Hepatocyte (in vitro differentiated cells): ENCODE measurements at places on chromosomes 6 and 20.

- no peak for DNase-seq
- no peak overlapping the region for H3K27ac ChIP-seq
- no peaks in the 10 kb centered on the region for H3K27me3 ChIP-seq
- peaks cover 30% of the 10 kb centered on the region for H3K4me1 ChIP-seq
- no peak overlapping the region for H3K4me3 ChIP-seq
Observed at GRCh38 chr6:21970569-21971300, 326.1 kb downstream of the PRL start.

DNA sequence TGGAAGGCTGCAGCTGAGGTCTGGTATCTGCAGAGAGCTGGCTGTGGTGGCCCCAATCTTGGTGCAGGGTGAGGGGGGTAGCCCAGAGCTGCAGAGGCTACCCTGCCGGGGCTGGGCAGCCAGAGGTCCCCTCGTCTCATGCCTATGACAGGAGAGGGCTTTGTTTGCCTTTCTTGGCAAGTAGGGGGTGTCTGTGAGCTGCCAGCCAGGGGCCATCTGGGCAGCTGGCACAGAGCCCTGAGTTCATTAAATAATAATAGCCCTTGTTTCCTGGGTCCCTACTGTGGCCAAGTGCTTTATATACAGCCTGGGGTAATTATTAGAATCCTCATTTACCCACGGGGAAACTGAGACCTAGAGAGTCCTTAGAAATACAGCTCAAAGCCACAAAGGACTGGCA, 66.6 kb downstream of the EZR start:
- DNase-seq: no peak
- no peaks in the 10 kb centered on the region for H3K36me3 ChIP-seq
- peaks cover 11% of the 10 kb centered on the region for H3K4me1 ChIP-seq
- H3K4me3 ChIP-seq: no peak overlapping the region
- H3K27ac ChIP-seq: peak overlapping the region; percentile 69

GRCh38 chr20:23362392-23363256, 642 bp downstream of the GZF1 start:
- peak overlapping the region; percentile 96 for H3K27ac ChIP-seq
- no peaks in the 10 kb centered on the region for H3K36me3 ChIP-seq
- H3K4me3 ChIP-seq: peak overlapping the region; percentile 57
- H3K4me1 ChIP-seq: peaks cover 24% of the 10 kb centered on the region

DNA sequence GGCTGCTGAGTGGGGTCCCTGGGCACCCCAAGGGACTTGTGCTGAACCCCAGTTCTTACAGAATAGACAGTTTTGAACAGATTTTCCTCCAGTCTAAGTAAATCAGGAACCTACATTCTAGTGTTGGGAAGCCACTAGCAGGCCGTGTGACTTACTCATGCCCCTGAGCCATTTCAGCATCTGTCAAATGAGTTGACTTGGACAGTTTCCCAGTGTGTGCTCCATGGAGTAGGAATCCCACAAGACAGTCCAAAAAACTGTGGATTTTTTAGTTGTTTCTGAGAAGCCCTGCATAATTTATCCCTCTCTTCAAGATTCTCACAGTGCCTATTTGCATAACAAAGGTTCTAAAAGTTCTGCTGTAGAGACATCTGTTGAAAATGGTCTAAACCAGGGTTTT, 2.1 kb downstream of the GABRR2 start:
- no peak overlapping the region for H3K4me3 ChIP-seq
- peak; percentile 39 for DNase-seq
- no peaks in the 10 kb centered on the region for H3K36me3 ChIP-seq
- peaks cover 27% of the 10 kb centered on the region for H3K4me1 ChIP-seq
- peak overlapping the region; percentile 71 for H3K27ac ChIP-seq

- peak overlapping the region; percentile 100 for H3K27ac ChIP-seq
- no peaks in the 10 kb centered on the region for H3K36me3 ChIP-seq
- no peak for DNase-seq
- no peak overlapping the region for H3K4me3 ChIP-seq
Observed at GRCh38 chr20:47350181-47350550, 6.3 kb downstream of the ZMYND8 start.

DNA sequence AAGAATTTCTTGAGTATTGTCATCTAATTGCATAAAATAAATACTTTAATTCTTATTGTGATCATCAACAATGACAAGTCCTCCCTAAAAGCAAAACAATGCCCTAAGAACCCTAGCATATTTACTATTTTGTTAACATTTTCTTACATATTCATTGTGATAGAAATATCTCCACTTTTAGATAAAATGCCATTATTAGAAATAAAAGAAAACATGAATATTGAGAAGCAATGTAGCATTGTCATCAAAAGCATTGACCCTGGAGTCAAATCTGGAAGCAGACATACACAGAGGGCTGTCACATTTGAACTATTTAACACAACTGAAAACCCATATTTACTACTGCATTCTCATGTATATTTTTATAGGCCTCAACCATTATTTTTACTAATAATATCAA, 257.7 kb downstream of the SYNE1 start:
- H3K4me3 ChIP-seq: peak overlapping the region; percentile 33
- peaks cover 4% of the 10 kb centered on the region for H3K4me1 ChIP-seq
- H3K27me3 ChIP-seq: no peaks in the 10 kb centered on the region
- no peak for DNase-seq
- H3K36me3 ChIP-seq: no peaks in the 10 kb centered on the region

- H3K27me3 ChIP-seq: no peaks in the 10 kb centered on the region
- DNase-seq: no peak
- H3K4me3 ChIP-seq: no peak overlapping the region
- H3K27ac ChIP-seq: no peak overlapping the region
Observed at GRCh38 chr6:152387091-152387490, 250.1 kb downstream of the SYNE1 start.

GRCh38 chr6:151352410-151353396, 38.7 kb downstream of the ZBTB2 start:
- H3K27me3 ChIP-seq: no peaks in the 10 kb centered on the region
- no peaks in the 10 kb centered on the region for H3K4me1 ChIP-seq
- H3K36me3 ChIP-seq: no peaks in the 10 kb centered on the region
- no peak overlapping the region for H3K4me3 ChIP-seq
- no peak for DNase-seq

DNA sequence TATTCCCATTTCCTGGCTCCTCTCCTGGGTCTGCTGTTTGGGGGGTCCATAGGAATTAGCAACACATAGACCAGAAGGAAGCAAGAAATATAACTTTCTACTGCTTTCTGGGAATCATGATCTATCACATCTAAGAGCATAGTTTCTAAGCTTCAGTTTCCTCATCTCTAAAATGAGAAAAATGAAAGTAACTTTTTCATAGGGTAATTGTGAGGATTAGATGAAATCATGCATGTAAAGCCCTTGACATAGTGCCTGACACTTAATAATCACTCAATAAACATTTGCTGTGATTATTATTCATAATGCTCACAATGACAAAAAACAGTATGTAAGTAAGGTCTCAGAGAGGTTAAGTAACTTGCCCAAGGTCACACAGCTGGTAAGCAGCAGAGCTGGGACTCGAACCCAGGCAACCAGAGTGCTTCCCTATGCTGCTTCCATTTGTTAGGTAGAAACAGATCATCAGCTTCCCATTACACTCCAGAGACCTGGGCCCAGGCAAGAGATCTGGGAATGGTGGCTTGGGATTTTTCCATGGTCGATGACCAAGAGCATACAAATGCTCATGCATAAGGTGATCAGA, 86.6 kb upstream of the MAFB start:
- H3K4me3 ChIP-seq: no peak overlapping the region
- H3K4me1 ChIP-seq: no peaks in the 10 kb centered on the region
- no peak for DNase-seq
- H3K27me3 ChIP-seq: peaks cover 3% of the 10 kb centered on the region
- no peaks in the 10 kb centered on the region for H3K36me3 ChIP-seq
- H3K27ac ChIP-seq: no peak overlapping the region

GRCh38 chr6:84042603-84043002, 9.0 kb downstream of the MRAP2 start:
- H3K4me1 ChIP-seq: no peaks in the 10 kb centered on the region
- H3K27ac ChIP-seq: no peak overlapping the region
- DNase-seq: no peak
- no peaks in the 10 kb centered on the region for H3K27me3 ChIP-seq
- no peaks in the 10 kb centered on the region for H3K36me3 ChIP-seq
